ENCODE measurements at places on chromosomes 7 and 10. TPM values are rescaled to one million over a fixed set of nuclear protein-coding genes. Genes with fewer than 3 reads are reported as not detected.

ADGRA1 gene
- 0.84 TPM for total RNA-seq

RAB19 gene
- not detected for total RNA-seq

GIMAP6 gene
- total RNA-seq: 21.8 TPM

NRP1 gene
- 54.8 TPM for total RNA-seq

ZFAND2A gene
- total RNA-seq: 9.3 TPM

DNA sequence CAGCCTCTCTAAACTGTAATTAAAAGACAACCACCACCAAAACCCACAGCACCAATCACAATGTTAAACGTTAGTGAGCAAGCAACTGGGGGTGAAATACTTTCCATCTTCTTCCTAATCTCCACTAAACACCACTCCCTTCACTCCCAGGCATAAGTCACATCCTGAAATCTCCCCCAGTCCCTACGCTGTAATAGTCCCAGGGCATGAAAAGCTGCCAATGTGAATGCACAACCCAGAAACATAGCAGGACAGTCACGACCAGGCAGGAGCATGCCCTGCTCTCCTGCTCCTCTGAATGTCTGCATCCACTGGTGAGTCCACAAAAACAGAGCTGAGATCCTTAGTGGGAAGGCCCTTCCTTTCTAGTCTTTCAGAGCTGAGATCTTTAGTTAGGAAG, 288.9 kb downstream of the PARD3 start:
- DNase-seq: no peak

GRCh38 chr7:49294611-49295010, 370.3 kb downstream of the CDC14C start:
- DNase-seq: no peak

GRCh38 chr10:132837905-132838304, 52.0 kb upstream of the NKX6-2 start:
- no peak for DNase-seq

DNA sequence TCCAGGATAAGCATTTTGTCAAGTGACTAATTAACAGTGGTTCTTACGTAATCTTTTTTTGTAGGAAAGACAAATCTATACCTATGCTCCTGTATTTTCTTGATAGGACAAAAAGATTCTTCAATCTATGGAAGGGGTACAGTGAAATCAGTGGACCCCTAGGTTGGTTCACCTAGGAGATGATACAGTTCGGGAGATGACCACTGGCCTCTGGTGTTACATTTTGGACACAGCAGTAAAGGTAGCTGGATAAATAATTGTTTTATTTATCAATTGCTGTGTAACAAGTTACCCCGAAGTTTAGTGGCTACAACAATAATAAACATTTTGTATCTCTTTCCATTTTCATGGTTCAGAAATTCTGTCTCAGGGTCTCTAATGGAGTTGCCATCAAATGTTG, 288.2 kb upstream of the MAGI2 start:
- DNase-seq: no peak

DNA sequence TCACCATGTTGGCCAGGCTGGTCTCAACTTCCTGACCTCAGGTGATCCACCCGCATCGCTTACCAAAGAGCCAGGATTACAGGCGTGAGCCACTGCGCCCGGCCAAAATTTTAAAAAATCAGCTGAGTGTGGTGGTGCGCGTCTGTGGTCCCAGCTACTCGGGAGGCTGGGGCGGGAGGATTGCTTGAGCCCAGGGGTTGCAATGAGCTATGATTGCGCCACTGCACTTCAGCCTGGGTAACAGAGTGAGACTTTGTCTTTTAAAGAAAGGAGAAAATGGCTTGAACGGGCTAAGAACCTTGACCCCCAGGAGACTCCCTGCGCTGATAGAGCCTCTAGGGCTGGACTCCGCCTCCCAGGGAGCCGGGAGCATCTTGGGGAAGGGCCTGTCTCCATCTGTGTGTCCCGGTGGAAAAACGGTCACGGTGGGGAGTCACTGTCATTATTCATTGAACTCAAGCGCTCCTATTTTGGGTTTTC, 760 bp upstream of the KCTD7 start:
- peak; percentile 47 for DNase-seq

GRCh38 chr7:30884881-30885280, 26.8 kb upstream of the AQP1 start:
- DNase-seq: no peak

- no peak for DNase-seq
These were observed 13.9 kb downstream of the ADK start for GRCh38 chr10:74164716-74165529.

DNA sequence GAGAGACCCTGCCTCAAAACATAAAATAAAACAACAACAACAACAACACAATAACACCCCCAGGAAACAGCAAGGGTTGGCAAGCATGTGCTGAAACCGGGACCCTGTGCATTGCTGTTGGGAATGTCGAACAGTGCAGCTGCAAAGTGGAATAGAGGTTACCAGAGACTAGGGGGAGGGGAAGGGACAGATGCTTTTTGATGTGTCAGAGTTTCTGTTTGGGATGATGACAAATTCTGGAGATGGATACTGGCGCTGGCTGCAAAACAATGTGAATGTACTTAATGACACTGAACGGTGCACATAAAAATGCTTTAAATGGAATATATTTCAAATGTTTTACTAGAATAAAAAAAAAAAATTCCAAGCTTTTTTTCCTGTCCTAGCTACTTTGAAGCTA, 241.8 kb downstream of the TEX36 start:
- no peak for DNase-seq

- no peak for DNase-seq
These were observed 77.5 kb downstream of the HGF start for GRCh38 chr7:81692146-81692905.

DNA sequence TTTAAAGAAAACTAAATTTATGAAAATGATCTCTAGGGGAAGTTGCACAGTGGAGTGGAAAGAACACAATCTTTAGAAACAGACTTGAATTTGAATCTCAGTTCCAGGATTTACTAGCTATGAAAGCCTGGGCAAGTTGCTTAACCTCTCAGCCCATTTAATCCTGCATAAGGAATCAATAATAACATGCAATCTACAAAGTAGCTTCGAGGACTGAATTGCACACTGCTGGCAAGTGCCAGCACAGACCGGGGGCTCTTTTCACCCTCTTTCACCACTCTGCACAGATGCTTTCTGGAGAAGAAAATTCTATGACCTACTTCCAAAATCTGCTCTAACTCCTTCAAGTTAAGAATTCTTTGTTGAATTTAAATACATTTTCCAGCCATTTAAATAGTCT, 63.4 kb upstream of the ANK3 start:
- no peak for DNase-seq

- DNase-seq: peak; percentile 51
These were observed 8.8 kb downstream of the MAFK start for GRCh38 chr7:1539181-1539881.

GRCh38 chr10:114175667-114176066, 1.7 kb upstream of the CCDC186 start:
- no peak for DNase-seq

- DNase-seq: no peak
These were observed 44.7 kb downstream of the AVL9 start for GRCh38 chr7:32539919-32540531.

GRCh38 chr7:139916717-139917395, 87.8 kb downstream of the TBXAS1 start:
- no peak for DNase-seq

- DNase-seq: no peak
These were observed 188.4 kb upstream of the AGK start for GRCh38 chr7:141362580-141363435.

DNA sequence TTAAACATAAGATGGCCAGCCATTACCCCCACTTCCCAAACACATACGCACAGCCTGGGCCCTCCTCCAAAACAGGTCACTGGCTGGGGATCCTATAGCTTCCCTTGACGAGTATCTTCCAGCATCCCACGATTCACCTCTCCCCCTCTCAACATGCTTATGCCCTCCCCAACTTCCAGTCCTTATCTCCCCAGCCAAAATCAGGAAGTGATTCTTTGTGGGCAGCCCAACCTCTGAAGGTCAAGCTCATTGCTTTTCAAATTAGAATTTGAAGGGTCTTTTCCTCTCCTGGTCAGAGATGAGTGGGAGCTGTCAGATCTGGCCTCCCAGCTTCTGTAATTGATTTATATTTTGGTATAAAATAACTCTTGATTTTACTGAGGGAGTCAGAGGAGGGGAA, 133.6 kb downstream of the ATXN7L1 start:
- DNase-seq: no peak

All from psoas muscle (tissue), 8 donors.